ENCODE measurements at places on chromosomes 3 and 15.

DNA sequence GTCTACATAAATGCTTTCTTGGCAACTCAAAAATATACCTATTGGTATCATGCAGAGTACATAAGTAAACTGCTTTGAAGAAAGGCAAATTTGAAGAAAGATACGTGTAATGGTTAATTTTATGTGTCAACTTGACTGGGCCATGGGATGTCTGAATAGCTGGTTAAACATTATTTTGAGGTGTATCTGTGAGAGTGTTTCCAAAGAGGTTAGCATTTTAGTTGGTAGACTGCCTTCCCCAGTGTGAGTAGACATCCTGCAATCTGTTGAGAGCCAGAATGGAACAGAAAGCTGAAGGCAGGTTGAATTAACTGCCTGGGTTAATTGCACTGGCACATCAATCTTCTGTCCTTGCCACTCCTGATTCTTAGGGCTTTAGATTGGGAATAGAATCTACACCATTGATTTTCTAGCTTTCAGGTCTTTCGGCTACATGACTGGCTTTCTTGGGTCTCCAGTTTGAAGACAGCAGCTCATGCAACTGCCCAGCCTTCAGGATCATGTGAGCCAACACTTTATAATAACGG is 98.3 kb downstream of the CMSS1 start:
- DNase-seq: no peak

- DNase-seq: no peak
These were observed 711 bp downstream of the XXYLT1 start for GRCh38 chr3:195270079-195270816.

GRCh38 chr15:51668446-51668845 is 12.9 kb upstream of the SCG3 start:
- DNase-seq: no peak

- no peak for DNase-seq
These were observed 1272.9 kb downstream of the ROBO1 start for GRCh38 chr3:78494851-78495250.

DNA sequence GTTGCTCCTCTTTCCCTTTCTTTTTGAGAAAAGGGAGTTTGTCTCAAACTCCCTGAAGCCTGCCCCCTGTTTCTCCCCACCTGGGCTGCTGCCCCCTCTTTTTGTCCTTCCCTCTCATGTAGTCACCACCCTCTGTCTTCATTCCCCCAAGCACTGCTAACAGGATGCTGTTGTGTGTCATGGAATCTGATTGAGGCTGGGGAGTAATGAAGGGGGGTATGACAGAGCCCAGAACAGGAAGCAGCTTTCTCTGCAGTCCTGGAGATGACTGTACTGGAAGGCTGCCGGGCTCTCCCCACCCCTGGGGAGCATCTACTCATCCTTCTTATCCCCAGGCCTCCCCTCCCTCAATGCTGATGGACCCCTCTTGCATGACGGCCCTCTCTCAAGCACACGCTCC is 181.6 kb downstream of the ABHD5 start:
- no peak for DNase-seq

- DNase-seq: no peak
These were observed 42.7 kb downstream of the IFT122 start for GRCh38 chr3:129482721-129483120.

DNA sequence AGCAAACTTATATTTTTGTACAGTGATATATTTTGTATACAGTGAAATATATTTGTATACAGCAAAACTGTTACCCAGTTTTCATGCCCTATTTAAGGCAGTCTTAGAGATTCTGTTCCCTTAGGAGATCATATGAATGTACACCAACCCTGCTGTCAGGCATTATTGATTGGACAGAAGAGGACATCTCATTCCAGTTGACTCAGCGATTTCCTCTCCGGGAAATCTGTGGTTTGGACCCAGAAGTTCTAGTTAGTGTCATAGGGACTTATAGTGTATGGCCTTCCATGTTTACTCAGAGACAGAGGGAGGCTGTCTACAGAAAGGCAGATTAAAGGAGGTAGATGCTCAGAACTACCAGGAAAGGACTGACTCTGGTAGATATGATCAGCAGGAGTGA is 318.8 kb upstream of the KCNMB2 start:
- no peak for DNase-seq

DNA sequence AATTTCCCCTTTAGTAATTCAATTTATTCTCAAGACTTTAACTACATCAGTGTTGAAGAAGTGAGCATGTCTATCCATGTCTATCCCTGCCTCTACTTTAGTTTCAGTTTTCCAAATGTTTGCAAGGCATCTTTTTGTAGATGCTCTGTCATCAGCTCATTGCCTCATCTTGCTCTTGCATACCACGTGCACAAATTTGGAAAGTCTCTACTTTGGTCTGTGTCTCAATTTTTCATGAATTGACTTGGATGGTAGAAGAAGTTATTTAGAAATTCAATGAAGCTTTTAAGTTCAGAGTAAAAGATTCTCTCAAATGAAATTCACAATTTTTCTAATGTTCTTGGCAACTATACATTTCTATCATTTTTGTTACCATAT is 55.3 kb downstream of the CLDN1 start:
- no peak for DNase-seq

DNA sequence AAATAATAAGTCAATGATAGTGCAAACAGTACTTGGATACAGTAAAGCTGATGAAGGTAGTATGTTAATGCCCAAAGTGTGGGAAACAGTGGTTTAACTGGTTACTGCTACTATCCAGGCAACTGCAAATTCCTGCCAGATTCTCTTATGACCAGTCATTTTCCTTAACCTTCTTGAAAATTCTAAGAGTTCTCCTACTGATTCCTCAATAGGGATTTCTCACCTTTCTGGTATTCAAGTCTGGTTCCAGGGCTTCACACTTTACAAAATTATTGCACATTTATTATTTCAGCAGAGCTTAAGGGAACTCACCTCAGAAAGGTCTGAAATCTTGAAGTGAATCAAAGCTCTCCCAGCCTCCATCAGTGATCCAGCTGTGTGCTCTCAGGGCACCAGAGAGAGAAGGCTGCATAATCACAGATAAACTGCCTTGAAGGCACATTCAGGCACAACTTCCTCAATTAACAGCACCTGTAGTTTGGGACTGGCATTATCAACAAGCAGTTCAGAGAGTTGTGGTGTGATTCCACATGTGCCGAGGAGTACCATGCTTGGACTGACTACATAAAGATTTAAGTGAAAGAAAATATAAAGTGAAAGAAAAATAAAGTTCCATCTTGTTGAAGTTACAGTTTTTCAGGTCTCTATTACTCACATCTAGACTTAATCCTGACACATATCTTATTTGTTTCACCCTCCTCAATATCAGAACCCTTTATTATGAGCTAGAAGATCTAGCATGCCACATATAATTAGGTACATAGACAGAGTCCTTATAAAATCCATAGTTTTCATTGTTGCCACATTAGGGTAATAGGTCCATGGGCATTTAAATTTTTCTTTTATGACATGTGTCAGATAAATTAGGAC is 59.5 kb upstream of the TIPARP start:
- DNase-seq: no peak

DNA sequence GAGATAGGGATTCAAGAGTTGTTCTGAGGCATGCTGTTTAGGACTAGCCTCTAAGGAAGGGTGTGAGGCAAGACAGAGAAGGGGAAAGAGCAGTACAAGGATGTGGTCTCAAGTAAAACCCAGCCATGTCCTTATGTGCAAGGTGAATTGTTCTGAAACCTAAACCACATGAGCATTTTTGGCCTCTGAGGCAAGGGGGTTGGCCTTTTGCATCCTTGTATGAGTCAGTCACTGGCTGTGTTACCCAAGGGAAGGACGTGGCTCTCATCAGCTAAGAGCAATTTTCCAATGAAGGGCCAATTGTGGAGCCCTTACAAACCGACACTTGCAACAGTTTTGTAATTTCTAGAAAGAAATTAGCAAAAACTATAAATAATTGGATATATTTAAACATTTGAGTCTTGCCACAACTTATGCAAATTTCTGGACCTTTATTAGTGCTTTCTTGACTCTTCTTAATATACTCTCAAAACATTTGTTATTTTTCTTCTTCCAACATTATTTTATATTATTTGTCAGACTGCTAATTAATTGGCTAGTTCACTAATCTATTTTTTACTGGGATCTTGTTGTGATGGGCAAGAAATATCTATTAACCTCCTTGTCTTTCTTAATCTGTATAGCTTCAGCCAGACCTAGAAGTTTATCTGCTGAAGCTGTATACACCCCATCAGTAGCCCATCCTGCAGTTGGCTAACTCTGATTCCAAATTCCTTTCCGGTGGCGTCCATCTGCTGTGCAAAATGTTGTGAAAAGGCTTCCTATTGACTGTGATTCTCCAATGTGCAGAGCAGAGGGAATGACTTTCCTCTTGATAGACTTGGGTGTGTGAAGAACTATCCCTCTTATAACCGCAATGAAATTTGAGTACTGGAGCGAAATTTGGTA is 97.7 kb upstream of the P2RY1 start:
- no peak for DNase-seq

Data from LNCaP clone FGC (cell line).